Calu3 (cell line): ENCODE measurements at places on chromosomes 6 and 20. TPM values are rescaled to one million over a fixed set of nuclear protein-coding genes. Genes with fewer than 3 reads are reported as not detected.

The DEFB132 gene
- total RNA-seq = not detected in 2 replicates

DNA sequence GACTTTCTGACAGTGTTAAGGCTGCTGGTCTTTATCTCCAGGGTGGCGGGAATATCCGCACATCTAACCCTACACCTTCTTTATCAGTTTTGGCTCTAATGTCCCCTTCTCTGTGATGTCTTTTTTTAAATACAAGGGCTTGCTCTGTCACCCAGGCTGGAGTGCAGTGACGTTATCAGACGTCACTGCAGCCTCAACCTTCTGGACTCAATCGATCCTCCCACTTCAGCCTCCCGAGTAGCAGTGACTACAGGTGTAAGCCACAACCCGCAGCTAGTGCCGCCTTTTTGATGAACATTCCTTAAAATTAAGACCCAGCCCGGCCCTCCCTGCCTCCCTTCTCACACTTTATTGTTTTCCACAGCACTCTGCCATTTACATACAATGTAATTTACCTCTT lies 120.1 kb upstream of the CDH4 start:
- H3K36me3 ChIP-seq = no peaks in the 10 kb centered on the region
- no peak overlapping the region for H3K4me3 ChIP-seq
- H3K4me1 ChIP-seq = no peaks in the 10 kb centered on the region

The TRIM10 gene
- 1.8 and 2.7 TPM in 2 replicates for total RNA-seq

The C6orf141 gene
- 60.9 and 74.2 TPM in 2 replicates for total RNA-seq

The DEFB127 gene
- not detected in 2 replicates for total RNA-seq

DNA sequence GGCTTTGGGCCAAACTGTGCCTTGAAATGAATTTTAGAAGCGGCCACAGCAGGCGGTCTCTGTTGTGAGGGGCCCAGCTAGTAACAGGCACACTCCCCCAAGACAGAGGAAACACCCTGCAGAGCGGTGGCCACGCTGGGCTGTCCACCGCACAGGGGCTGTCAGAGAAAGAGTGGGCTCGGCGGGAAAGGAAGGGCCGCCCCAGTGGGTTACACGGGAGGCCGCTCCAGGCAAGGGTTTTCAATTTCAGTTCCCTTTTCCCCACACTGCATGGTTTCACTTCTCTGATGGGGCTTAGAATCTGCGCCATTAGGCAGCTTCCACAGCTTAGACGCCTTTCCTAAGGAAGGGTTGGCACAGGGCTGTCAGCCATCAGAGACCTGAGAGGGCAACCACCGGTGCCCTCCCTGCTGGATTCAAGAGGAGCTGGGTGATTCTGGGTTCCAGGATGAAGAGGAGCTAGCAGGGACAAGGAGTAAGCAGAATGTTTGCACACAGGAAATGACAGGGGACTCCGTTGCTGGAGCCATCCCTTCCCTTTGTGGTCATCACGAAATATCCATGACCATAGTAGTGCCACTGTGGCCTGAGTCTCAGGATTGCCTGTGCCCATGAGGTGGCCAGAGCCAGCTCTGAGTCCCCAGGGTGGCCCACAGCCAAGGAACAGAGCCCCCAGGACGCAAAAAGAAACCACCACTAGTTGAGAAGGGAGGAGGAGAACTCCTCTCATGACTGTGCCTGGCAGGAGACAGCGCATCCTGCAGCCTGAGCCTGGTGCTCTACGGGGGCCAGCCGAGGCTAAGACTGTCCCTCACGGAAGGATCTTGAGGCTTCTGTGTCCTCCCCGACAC lies 282.7 kb downstream of the NRN1 start:
- no peaks in the 10 kb centered on the region for H3K27me3 ChIP-seq
- H3K4me1 ChIP-seq = no peaks in the 10 kb centered on the region
- DNase-seq = no peak
- no peaks in the 10 kb centered on the region for H3K36me3 ChIP-seq

The TUBB1 gene
- total RNA-seq = not detected in 2 replicates

GRCh38 chr6:12313992-12314589 lies 23.9 kb downstream of the EDN1 start:
- H3K27ac ChIP-seq = peak overlapping the region; percentile 94
- H3K27me3 ChIP-seq = no peaks in the 10 kb centered on the region
- peaks cover 37% of the 10 kb centered on the region for H3K4me1 ChIP-seq
- peak; percentile 77 for DNase-seq

- peaks cover 66% of the 10 kb centered on the region for H3K27me3 ChIP-seq
- DNase-seq = peak; percentile 9
- no peaks in the 10 kb centered on the region for H3K36me3 ChIP-seq
- H3K4me3 ChIP-seq = no peak overlapping the region
Measured at GRCh38 chr6:30397697-30398096, 52.7 kb downstream of the RPP21 start.
